Central memory CD8-positive, alpha-beta T cell (primary cell): ENCODE measurements at places on chromosomes 7 and 10.

GRCh38 chr7:151676759-151677158 lies 157.1 kb upstream of the RHEB start:
- no peaks in the 10 kb centered on the region for H3K27me3 ChIP-seq
- no peak for DNase-seq
- no peak overlapping the region for H3K4me3 ChIP-seq
- H3K36me3 ChIP-seq = peaks cover 6% of the 10 kb centered on the region

GRCh38 chr10:51108406-51108805 lies 34.1 kb downstream of the PRKG1 start:
- H3K4me1 ChIP-seq = no peaks in the 10 kb centered on the region
- H3K36me3 ChIP-seq = no peaks in the 10 kb centered on the region
- DNase-seq = no peak
- H3K27me3 ChIP-seq = peaks cover 14% of the 10 kb centered on the region
- no peak overlapping the region for H3K27ac ChIP-seq

- H3K36me3 ChIP-seq = no peaks in the 10 kb centered on the region
- no peak overlapping the region for H3K27ac ChIP-seq
- H3K27me3 ChIP-seq = no peaks in the 10 kb centered on the region
Observed at GRCh38 chr7:30710669-30711068, 28.4 kb upstream of the CRHR2 start.

GRCh38 chr10:61890430-61890829 lies 11.1 kb upstream of the ARID5B start:
- DNase-seq = no peak
- H3K36me3 ChIP-seq = no peaks in the 10 kb centered on the region
- no peak overlapping the region for H3K27ac ChIP-seq
- no peaks in the 10 kb centered on the region for H3K4me1 ChIP-seq
- no peak overlapping the region for H3K4me3 ChIP-seq
